Calu3 (cell line): ENCODE measurements at places on chromosomes 12 and 14. TPM values are rescaled to one million over a fixed set of nuclear protein-coding genes. Genes with fewer than 3 reads are reported as not detected.

The IGF1 gene
- total RNA-seq = not detected in 2 replicates

The TRIM9 gene
- total RNA-seq = 1.6 TPM in 2 replicates

DNA sequence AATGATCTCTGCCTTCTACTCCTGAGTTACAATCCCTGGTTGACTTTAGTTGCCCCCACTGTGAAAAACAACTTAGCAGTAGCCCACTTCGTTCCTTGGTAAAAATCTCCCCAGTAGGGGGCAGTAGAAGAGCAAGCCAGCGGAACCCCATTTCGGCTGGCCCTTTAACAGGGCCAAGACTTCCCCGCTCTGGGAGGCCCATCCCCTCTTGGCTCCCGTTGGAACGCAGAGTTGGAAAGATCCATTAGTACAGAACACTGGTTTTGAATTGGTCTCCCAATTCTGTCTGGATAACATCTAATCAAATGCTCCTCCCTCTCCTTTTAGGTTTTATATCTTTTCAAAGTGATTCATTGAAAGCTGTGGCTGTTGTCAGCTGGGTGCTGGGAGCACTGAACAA lies 1133.3 kb downstream of the BCL11B start:
- peak; percentile 4 for DNase-seq

- no peak for DNase-seq
Observed at GRCh38 chr12:24573621-24574020, 375.3 kb downstream of the BCAT1 start.

- no peak for DNase-seq
Observed at GRCh38 chr14:101215266-101215665, 311.7 kb upstream of the RTL1 start.

DNA sequence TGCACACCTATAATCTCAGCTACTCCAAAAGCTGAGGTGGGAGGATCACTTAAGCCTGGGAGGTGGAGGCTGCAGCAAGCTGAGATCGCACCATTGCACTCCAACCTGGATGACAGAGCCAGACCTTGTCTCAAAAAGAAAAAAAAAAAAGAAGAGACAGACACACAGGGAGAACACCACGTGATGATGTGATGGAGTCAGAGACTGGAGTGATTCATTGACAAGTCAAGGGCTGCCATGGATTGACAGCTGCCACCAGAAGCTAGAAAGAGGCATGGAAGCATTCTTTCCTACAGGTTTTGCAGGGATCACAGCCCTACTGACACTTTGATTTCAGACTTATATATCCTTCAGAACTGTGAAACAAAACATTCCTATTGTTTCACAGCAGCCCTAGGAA lies 3.5 kb upstream of the HCFC2 start:
- no peak for DNase-seq
